ENCODE measurements at places on chromosomes 4 and X.

DNA sequence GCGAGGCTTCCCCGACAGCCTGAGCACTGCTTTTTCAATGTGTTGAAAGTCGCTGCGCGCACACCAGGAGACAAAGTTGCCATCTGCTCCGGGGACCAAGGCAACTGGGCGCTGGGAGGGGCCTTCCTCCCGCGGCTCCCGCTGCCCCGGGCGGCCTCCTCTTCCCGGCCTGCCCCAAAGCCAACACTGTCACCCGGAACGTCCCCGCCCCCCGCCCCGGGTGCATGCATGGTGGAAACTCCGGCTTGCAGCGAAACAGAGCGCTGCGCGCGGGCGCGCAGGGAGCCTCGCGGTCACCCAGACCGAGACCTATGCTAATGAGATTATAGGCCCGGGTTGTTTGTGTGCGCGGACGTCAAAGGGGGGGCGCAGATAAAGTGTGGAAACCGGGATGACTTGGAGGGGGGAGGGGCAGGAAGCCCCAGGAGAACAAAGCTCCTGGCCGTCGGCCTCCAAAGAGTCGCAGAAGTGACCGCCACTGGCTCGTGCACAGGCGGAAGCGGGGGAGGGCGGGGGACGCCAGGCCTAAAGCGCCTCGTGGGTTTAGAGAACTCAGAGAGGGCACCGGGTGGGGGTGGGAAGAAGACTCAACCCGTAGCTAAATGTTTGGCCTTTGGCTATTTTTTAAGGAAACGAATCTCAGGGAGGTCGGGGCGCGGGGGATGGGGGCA, 88.8 kb downstream of the BCOR start:
- peak; percentile 23 for DNase-seq

GRCh38 chr4:17911608-17912007, 100.8 kb downstream of the NCAPG start:
- no peak for DNase-seq

GRCh38 chr4:121728798-121729226, 32.0 kb upstream of the ANXA5 start:
- DNase-seq = no peak

- no peak for DNase-seq
These were observed 29.4 kb upstream of the NEUROG2 start for GRCh38 chr4:112545346-112545745.

GRCh38 chrX:1034717-1035116, 177.7 kb downstream of the CRLF2 start:
- no peak for DNase-seq

DNA sequence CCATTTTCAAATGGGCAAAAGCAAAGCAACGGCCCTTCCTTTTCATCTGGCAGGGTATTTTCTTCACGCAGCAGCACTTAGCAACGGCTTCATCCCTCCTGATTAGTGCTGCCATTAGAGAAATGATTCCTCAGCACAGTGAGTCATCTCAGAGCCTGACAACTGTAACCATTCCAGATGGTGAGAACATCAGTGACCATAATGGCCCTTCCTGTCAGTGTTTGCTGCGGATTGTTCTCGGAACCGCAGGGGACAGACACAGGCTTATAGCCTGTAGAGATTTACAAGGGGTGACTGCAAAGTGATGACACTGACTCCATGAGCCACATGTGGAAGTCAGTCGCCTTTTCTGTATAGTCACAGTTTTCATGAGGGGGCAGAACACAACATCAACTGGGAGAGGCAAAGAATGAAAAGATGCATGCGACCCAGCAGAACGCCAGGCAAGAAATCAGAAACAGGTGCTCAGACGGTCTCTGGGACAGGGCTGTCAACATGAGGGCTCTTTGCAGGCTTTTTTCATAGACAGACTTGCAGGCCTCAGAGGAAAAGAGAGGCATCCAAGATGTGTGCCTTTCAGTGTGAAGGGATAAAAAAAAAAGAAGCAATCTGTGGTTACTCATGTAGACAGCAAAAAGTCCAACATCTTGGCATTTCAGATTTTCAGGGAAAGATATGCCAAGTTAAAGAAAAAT, 69.9 kb upstream of the FBXW7 start:
- DNase-seq = no peak

GRCh38 chrX:13212191-13212651, 107.6 kb downstream of the ATXN3L start:
- DNase-seq = no peak

DNA sequence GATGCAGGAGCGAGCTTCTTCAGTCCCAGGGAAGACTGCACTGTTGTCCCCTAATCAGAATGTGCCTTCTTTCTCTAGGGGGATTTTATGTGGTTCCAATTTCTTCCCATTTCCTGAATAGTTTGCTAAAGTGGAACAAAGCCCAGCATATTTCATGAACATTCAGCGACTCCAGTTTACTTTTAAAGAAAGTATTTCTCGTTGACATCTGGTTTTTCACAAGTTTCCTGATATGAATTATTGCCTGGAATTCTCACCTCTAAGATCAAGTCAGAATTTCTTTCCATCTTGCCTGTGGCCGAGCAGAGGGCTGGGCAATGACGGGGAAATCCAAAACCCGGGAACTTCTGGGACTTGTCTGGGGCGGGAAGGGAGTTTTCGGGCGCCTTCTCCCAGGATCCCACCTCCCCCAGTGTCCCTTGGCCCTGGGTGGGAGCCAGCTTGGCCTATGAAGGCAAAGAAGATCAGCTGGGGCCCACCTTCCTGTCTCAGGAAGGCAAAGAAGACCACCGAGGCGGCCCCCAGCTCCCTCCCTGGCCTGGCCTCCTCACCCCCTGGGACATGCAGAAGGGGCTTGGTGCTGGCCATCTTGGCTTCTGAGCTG, 15.4 kb downstream of the SORCS2 start:
- no peak for DNase-seq

DNA sequence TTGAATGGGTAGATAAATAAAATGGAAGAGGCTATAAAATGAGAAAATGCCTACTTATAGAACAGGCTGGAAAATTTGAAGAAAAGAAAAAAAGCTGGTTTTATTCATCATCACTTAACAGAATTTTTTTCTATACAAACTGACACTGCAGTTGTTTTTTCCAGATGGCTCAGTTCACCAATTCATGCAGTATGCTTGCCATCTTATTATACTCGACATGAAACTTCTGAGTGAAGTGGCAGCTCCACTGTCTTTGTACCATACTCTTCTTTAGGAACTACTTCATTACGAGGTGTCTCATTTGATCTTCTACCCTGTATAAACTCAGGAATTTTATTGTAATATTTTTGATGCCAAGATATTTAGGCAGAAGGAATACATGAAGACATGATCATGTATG, 153.0 kb downstream of the KDM6A start:
- no peak for DNase-seq

GRCh38 chr4:68373513-68373912, 23.6 kb upstream of the YTHDC1 start:
- DNase-seq = peak; percentile 75

DNA sequence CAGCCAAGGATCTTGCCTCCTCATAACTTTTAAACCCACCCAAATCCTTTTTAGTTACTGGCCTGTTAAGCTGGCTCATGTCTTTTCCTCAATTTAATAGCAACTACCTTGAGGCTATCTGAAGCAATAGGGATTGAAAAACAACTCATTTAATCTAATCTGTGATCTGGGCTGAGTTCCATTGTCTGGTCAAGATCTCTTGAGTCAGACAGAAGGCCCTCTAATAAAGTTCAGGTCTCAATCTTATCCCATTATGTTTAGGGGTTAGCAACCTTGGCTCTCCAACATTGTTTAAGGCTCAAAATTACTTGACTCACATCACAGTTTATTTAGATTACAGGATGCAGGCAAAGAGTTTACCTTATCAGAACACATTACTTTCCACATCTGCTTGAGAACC, 436.1 kb downstream of the ANKRD50 start:
- DNase-seq = no peak

- DNase-seq = no peak
These were observed 375.3 kb downstream of the IDS start for GRCh38 chrX:149129767-149130166.

DNA sequence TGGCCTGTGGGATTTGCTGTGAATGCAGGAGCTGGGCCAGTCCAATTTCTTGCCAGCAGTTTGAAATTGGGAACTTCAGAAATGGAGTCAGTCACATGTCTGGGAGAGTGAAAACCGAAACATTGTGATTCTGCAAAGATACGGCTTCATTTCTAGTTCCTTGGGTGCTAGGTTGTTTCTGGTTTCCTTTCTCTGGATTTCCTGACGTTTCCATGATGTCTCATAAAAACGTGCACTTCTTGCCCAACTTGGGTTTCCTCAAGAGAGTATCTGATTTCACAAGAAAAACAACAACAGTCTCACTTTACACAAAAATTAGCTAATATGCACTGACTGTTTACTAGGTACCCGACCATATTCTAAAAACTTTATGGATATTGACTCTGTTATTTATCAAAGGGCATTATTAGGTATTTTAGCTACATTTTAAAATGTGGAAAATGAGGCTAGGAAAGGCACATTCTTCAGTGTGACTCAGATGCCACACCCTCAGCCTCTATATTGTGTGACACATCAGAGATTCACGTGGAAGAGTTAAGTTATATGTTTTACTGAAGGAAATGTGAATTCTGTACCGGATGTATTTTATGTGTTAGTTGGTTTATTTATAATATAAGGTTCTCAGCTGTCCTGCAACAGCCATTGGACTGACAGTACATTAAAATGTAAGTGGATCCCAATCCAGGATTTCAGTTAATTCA, 225.0 kb upstream of the PUDP start:
- DNase-seq = no peak

GRCh38 chr4:99665983-99666382, 8.4 kb upstream of the C4orf54 start:
- no peak for DNase-seq

GRCh38 chr4:106694232-106694631, 325.7 kb upstream of the GIMD1 start:
- no peak for DNase-seq

- no peak for DNase-seq
These were observed 16.5 kb upstream of the LEF1 start for GRCh38 chr4:108185252-108185651.

DNA sequence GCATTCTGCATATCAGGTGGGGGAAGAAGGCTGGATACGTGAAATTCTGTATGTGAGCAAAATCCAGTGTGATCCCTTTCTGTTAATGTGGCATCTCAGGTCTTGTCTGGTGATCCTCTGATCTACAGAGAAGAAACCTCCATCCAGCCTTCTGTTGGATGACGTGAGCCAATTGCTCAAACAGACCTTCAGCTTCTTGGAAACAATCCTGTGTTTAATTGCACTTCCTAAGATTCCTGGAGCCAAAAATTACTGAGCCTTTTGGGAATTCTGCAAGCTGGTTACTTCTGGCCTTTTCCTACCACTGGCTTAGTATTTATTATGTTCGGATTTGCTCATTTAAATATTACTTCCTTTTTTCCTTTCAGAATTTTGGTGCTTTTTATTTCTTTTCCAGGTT, 51.2 kb downstream of the TRIML1 start:
- no peak for DNase-seq

DNA sequence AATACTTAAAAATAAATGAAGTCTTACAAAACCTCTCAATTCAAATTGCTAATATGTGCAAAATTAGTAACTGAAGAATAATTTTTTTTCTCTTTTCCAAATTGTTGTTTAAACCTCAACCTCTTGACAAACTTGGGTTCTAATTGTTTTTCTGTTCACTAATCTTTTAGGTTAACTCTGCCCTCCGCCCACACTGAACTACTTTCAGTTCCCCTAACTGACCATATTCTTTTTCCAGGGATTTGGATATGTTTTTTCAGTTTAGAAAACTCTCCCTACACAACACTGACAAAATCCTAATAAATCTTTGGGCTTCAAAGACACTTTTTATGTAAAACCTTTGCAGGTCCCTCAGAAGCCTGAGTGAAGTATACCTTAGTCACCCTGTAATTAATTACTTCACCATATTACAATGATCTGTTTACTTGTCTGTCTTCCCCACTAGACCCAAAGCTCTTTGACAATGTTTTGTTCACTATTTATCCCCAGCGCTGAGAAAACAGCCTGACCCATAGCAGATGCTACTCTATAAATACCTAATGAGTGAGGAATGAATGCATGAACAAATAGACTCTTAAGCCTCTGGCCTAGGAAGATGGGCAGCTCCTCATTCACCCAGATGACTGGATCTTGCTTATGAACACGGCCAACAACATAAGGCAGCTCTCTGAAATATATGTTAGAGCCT, 134.9 kb downstream of the MAML3 start:
- DNase-seq = no peak

GRCh38 chrX:1242891-1243402, 25.7 kb upstream of the CSF2RA start:
- peak; percentile 57 for DNase-seq

GRCh38 chrX:108447303-108447702, 7.7 kb downstream of the COL4A5 start:
- DNase-seq = no peak

GRCh38 chr4:94455081-94455480, 3.3 kb downstream of the PDLIM5 start:
- no peak for DNase-seq

DNA sequence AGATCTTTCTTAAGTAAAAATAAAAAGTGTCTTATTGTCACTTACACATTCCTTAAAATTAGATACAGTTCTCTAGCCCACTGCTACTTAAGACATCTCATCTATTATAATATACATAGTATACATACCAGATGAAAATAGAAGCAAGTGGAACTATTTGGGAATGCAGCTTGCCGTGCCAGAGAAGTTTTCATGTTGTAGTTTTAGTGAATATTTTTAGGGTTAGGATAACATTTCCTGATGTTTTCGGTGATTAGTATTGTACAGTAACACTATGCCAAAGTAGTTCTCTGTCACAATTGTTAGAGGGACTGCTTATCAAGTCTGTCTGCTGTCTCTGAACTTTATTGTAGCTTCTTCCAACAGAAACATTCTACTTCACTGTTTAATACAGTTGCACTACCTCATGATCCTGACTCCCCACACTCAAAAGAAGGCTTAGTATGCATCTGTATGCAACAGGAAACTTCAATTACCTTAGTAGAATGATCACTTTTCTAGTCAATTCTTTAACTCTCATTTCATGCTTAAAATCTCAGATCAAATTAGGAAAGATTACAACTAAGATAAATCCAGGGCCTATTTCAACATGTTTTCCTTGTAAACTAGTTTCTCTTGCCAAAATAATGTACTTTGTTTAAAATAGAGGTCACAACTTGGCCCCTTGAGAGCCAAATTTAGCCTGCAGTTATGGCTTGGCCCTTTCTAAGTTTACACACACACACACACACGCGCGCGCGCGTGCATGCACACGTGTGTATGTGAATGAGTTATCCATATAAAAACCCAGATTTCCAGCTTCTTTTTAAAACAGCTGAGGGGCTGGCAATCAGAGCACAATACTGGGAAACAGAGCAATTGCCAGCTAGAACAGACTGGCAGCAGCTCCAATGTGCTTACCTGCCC, 42.3 kb upstream of the SRPX start:
- DNase-seq = no peak

- no peak for DNase-seq
These were observed 621.0 kb downstream of the TECRL start for GRCh38 chr4:63788271-63788670.

DNA sequence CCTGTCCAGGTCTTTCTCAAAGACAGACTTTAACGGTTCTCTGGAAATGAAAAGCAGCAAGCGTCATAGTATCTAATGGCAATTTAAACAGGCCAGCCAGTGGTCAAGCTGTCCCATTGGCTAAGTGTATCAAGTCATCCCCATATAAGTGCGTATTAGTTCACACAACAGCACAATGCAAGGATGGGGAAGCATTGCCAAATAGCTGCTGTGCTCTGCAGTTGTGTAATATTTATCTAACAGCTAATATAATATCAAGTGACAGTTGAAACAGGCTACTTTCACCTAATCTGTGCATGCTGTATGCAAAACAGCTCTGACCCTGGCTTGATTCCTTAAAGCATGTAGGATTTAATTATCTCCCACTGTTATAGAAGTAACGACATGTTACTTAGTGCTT, 134.8 kb upstream of the PPARGC1A start:
- no peak for DNase-seq

Data from CD4-positive, alpha-beta T cell treated with Interleukin-17A for 4 hours (primary cell).